ENCODE measurements at places on chromosomes 6 and 20.

DNA sequence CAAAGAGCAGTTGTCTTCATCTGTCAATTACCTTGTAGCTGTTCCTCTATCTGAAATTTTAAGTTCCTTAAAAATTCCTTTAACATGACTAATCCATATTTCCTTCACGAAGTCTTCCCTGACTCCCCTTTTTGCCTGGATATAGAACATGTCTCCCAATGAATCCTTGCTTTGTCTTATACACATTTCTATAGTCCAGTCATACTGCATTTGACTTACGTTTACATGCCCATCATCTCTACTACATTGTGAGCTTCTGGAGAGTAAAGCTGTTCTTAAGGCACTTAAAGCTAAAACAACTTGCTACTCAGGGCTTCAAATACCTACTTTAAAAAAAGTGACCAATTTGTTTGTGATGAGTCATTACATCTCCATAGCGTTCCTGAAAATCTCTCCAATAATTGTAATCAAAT is 4.9 kb downstream of the REV3L start:
- no peak for DNase-seq

DNA sequence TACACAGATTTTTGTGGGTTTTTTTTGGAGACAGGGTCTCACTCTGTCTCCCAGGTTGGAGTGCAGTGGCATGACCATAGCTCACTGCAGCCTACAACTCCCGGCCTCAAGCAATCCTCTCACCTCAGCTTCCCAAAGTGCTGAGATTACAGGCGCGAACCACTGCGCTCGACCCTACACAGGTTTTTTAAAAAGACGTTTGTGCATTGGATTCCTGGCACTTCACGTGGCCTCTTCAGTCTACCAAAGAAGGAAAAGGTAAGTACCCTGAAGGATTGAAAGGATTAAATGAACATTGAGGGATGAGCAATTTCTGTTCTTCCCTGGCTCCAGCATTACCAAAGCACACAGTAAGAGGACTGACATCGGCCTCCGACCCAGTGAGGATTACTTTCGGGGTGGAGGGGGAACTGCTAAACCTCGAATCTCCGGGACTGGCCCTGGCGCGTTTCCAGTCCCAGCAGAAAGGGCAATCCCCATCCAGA is 556 bp upstream of the YWHAB start:
- no peak for DNase-seq

- no peak for DNase-seq
These were observed 686.9 kb downstream of the BCKDHB start for GRCh38 chr6:80793411-80793810.

DNA sequence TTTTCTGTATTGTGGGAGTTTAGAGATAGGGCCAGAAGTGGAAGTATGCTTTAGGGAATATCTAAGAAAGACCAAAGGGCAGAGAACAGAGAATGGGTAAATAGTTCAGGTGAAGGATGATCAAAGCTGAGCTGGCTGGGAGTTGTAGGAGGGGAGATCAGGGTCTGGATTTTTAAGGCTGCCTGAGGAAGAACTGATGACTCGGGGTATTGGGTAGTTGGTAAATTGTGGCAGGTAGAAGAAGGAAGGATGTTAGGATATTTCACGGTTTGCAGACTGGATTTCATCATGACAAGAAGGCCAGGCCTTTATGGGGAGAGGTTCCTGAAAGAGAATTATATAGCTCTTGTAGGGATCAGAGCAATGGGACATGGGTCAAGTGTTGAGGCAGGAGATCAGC is 492.9 kb downstream of the UTRN start:
- DNase-seq = no peak

DNA sequence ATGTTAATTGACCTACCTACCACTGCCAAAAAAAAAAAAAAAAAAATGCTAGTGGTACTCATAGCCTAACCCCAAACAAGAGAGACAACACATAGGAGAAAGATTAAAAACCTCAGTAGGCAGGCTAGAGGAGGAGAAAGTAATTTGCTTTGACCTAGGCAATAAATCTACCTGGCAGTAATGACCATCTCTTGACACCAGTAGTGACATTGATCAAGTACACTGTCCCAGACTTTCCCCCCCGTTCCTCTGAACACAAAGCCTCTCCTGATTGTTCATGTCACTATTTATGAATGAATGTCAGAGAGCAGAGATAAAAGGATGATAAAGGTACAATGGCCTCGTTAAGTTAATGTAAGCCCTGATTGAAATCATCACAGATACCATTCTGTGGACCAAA is 746.8 kb downstream of the CBLN4 start:
- no peak for DNase-seq

DNA sequence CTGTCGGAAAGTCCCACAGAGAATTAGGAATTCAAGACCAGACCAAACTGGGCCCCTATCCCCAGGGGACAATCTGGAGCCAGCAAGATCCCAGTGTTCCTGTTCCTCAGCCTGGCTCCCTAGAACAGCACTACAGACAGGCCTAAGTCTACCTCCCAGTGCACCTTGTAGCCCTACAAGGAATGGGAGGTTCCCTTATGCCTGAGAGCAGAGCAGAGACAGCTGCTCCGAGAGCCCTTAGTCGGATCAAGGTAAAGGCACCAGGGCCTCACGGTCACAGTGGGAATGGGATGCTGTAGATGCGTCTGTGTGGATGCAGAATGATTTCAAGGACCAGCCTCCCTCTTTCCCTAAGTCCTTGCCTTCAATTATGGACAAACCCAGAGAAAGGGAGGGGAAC is 204.5 kb upstream of the STXBP5 start:
- no peak for DNase-seq

DNA sequence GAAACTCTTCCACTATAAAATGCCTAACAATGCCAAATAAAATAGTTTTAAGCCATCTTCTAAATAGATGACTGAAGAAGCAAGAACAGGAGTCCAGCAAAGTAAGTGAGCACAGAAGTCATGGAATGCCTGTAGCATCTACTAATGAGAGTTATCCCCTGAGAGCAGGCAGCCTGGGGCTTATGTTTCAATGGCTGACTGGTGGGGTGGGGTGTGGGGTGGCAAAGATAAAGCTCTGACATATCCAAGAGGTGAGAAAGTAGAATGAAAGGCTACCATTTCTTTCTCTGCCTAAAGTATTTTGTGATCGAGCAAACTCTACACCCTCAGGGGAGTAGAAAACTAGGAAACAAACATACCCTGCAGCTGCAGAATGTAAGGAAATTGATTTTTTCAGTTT is 348.8 kb downstream of the TFAP2B start:
- no peak for DNase-seq

DNA sequence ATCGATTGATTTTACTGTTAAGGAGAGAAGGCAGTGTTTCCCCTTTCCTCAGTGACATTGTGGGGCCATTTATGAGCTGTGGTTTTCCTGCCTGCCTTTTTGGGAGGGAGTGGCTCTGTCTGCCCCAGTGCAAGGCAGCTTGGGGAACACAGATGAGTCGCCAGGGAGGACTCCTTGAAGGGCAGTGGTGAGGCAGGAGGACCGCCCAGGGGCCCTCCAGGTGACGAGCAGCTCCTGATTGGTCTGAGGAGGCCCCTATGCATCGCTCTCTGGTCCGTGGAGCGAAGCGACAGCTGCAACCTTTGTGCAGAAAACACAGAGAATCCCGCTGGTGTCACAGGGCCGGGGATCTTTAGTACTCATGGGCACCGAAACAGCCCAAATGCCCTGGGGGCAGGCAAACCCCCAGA is 100.3 kb downstream of the TMEM242 start:
- DNase-seq = no peak

- no peak for DNase-seq
These were observed 193.8 kb downstream of the DHX35 start for GRCh38 chr20:39155971-39156370.

- no peak for DNase-seq
These were observed 12.9 kb downstream of the COX7A2 start for GRCh38 chr6:75230484-75231325.

DNA sequence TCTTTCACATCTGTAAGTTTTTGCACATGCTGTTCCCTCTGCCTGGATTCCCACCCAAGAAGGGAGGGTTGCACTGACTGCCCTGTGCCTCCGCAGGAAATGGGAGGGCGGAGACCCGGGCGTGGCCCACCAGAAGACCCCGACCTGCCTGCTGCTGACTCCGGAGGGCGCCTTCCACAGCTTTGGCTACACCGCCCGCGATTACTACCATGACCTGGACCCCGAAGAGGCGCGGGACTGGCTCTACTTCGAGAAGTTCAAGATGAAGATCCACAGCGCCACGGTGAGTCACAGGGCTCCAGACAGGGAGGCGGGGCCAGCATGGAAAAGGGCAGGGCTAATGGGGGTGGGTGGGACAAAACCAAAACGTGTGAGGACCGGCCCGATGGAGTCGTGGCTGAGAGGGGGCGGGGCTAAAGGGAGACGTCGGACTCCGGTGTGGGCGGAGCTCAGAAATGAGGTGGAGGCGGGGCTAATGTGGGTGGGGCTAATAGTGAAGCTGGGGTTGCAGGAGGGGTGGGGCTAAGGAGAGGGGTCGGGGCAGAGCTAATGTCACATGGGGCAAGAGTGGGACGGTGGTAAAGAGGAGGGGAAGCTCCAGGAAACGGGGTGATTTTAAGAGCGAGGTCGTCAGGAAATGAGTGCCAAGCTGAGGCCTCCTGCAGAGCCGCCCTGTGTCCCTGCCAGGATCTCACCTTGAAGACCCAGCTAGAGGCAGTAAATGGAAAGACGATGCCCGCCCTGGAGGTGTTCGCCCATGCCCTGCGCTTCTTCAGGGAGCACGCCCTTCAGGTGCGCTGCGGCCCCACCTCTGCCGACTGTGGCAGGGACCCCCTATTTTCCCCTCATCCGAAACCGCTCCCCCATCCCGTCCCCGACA is 12.6 kb downstream of the HSPA12B start:
- no peak for DNase-seq

DNA sequence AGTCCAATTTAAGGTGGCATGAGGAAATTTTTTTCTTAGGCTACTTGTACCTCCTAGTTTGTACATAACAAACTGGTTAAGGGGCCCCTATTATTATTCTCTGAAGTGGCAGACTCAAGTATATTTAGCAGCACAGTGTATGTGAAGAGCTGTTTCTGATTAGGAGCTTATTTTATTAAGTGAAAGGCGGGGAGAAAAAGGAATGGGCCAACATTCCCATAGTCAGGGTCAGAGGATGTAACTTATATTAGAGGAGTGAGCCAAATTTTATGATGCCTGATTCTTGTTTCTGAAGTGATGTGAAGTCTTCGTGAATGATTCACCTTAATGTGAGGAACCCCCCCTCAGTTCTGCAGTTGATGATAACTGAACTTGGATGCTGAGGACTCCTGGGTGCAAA is 2.8 kb downstream of the HECA start:
- DNase-seq = no peak

- no peak for DNase-seq
These were observed 52.6 kb upstream of the CD93 start for GRCh38 chr20:23138682-23139081.

- DNase-seq = no peak
These were observed 39.3 kb downstream of the DTNBP1 start for GRCh38 chr6:15623276-15624116.

DNA sequence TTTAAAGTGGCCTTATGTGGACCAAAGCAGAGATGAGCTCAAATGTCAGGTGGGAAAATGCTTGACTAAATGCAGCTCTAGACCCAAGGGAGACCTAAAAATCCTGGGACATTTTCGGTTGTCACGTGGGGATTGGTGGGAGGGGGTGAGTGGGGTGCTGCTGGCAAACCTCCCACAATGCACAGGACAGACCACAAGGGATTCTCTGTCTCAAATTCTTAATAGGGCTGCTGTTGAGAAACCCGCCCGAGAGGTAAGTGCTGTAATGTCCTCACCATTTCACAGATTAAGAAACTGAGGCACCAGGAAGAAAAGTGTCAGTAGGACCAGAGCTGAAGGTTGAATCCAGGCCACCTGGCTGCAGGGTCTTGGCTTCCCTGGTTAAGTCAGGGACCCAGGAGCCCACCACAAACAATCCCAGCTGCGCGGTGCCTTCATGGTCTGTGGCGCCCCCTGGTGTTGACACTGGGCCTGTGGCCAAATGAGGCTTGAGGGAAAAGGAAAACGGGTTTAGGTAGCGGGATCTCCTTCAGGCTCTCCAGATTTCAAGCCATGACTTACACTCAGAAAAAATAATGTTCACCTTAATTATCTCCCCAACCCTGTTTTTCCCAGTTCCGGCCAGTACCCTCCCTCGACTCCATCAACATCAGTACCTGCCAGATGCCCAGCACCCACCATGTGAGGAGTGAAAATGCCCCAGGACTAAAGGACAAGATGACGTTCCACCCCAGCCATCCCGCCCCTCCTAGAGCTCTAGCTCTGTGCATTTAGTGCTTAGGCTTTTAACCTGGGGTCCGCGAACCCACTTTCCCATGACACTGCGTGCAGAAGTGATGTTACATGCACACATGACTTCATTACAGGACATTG is 7.2 kb downstream of the HLA-G start:
- DNase-seq = no peak

- no peak for DNase-seq
These were observed 1574.9 kb downstream of the HACE1 start for GRCh38 chr6:103284835-103285234.

DNA sequence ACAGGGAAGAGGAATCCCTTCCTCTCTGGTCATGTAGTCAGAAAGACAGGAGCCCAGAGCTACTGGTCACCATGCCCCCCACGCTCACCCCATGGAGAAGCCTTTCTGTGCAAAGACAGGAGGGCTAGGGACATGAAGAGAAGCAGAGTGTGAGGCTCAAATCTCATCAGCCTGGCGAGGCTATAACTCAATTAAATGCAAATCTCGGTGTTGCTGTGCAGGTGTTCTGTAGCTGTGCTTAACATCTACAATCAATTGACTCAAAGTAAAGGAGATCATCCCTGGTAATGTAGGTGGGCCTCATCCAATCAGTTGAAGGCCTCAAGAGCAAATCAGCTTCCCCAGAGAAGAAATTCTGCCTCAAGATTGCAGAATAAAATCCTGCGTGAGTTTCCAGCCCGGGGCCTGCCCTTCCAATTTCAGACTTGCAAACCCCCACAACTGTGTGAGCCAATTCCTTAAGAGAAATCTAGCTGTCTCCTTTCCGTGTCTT is 64.4 kb downstream of the CHMP4B start:
- no peak for DNase-seq

DNA sequence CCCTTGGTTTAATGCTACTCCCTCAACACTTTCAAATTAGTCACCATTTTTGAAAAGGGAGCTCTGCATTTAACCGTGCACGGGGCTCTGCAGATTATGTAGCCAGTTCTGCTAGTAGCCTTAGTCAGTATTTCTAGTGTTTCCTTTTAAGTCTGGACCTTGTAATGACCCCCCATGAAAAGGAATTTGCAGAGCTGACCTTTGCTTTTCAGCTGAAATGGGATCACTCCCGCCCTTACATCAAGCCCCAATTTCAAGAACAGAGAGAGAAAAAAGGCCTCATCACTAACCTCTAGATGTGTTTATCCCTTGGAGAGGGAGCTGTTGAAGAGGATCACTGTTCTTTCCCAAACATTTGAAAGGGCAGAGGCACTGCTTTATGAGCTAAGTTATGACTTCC is 490.7 kb upstream of the BTBD3 start:
- no peak for DNase-seq
